ENCODE measurements at places on chromosomes 3 and 15. TPM values are rescaled to one million over a fixed set of nuclear protein-coding genes. Genes with fewer than 3 reads are reported as not detected.

Gene GOLGA6L7
- not detected for total RNA-seq

Gene FBXL22
- total RNA-seq = 0.83 TPM

Gene TJP1
- total RNA-seq = not detected

Gene AMT
- total RNA-seq = 2.7 TPM

Gene THAP10
- not detected for total RNA-seq

Gene KLHL6
- 40.6 TPM for total RNA-seq

Gene RLBP1
- total RNA-seq = not detected

Gene MYL3
- total RNA-seq = not detected

Gene GJD2
- not detected for total RNA-seq

Gene HRG
- not detected for total RNA-seq

Gene CYP8B1
- not detected for total RNA-seq

Gene CYP1A2
- not detected for total RNA-seq

Gene NMB
- total RNA-seq = 3.5 TPM

Gene VPS8
- total RNA-seq = 40.3 TPM

Gene TMCO5A
- not detected for total RNA-seq

Gene PARP3
- total RNA-seq = 13.4 TPM

Gene SOX2
- total RNA-seq = 0.07 TPM
